ENCODE measurements at places on chromosomes 4 and X.

DNA sequence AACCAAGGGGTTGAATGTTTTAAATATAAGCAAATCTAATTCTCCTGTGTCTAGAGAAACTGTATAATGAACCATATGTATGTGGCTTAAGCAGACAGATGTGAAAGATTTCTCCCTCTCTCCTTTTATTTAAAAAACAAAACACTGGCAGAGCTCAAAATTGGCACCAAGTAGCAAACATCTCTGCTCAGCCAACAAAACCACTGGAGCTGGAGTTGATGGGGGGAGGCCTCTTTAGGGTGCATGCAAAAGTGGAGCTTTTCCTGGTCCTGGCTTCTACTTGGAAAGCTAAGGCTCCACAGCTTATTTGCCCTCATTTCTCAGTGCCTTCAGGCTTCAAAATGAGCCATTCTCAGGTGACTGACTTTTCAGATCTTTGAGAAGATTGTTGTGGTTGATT lies 95.6 kb downstream of the REPS2 start:
- no peak for DNase-seq

DNA sequence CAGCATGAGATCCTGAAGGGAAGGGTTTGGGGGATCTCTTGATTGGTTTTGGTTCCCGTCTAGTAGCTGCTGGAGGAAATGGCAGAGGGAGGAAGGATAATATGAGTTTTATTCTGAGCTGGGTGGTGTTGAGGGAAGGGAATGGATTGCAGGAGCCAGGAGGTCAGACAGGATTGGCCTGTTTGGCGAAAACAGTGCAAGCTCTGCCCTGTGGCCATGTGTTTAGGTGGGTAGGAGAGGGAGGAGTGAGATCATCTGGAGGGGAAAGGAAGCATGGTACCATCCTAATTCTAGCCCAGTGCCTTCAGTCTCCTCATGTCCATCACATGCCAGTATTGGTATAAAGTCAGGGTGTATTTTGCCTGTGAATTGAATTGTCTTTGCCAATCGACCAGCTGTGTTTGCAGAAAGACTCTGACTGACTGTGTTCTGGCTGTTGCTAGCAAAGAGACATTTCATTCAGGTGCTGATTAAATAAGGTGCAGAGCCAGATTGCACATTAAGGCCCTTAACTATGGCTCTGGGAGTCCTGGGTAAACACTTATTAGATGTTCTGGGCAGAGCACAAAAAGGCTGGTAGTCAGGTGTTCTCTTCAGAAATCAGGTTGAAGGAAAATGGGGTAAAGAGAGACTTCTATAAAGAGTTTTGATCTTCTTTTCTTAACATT lies 10.0 kb downstream of the TMEM164 start:
- no peak for DNase-seq

DNA sequence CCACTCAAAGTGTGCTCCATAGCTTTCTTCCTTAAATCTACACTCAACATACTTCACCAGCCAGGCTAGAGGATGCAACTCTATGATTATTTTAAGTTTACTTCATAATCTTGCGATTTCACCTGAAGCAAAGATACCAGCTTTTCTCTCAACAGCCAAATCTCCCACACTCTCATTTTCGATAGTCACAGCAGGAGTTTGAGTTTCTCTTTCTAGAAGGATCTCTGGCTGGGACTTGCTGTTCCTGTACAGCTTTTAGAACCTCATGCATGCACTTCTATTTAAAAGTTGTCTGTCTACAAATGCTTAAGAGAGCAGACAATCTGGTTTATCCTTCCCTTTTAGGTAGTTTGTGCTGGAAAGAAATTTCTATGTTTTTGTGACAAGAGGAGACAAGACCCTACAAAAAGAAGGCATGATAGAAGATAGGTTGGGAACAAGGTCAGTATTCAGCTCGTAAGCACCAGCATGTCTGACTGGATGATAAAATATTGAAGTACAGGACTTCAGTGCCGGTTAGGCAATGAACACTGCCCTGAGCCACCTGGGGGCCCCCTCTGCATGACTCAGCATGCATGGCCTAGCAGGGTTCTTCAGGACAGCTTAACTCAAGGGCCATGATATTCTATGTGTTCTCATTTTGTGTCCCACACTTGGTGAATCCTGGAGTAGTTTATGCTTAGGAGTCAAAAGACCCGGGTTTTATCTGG lies 65.6 kb downstream of the ATXN3L start:
- DNase-seq, result no peak

DNA sequence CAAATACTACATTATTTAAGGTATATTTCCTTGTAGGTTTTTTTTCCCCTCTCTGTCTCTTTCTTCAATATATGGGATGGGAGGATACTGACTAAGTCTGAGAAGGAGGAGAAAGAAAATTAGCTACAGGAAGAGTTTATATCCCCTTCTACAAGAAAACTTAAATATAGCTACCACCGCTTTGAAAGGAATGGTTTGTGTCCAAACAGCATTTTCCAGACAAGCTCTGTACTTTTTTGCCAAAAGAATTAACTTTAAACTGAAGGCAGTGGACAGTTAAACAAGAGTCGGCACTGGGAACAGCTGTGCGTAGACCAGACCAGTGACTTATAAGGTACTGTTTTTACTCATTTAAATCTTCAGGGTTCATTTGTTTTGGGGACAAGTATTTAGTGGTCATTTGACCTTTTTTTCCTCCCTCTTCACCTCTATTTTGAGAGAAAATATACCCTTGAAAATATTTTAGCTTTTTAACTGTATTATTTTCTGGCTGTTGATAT lies 303.7 kb downstream of the ARHGAP24 start:
- DNase-seq, result no peak

DNA sequence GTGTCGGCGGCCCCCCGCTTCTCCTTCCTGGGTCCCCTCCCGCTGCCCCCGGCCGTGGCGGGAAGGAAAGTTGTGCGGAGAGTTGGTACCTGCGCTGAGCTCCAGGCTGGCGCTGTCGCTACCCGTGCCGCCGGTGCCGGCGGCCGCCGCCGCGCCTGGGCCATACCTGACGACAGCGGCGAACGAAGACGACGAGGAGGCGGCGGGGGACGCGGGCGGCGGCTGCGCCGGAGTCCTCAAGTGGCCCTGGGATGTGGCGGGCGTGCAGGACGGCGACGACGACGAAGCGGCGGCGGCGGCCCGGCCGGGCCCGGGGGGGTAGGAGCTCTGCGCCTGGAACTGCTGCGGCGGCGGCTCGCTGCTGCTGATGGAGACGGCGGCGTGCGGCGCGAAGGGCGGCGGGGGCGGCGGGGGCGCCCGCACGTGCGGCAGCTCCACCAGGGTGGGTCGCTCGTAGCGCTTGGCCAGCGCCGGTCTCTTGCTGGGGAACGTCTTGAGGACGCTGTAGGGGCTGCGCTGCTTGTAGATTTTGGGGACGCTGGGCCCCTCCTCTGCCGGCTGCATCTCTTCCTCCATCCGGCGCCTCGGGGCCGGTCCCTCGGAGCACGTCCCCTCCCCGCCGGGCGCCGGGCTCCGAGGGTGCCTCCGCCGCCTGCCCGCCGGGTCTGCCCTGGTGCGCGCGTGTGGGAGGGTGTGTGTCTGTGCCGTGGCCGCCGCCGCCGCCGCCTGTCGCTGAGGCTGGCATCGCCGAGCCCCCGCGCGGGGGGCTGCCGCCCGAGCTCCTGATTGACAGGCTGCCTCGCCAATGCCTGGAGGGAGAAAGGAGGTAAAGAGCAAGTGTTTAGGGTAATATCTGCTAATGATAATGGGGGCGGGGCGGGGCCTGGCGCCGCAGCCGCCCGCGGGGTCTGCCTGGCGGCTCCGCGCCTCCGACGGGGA lies 618 bp downstream of the BEND4 start:
- DNase-seq, result no peak

DNA sequence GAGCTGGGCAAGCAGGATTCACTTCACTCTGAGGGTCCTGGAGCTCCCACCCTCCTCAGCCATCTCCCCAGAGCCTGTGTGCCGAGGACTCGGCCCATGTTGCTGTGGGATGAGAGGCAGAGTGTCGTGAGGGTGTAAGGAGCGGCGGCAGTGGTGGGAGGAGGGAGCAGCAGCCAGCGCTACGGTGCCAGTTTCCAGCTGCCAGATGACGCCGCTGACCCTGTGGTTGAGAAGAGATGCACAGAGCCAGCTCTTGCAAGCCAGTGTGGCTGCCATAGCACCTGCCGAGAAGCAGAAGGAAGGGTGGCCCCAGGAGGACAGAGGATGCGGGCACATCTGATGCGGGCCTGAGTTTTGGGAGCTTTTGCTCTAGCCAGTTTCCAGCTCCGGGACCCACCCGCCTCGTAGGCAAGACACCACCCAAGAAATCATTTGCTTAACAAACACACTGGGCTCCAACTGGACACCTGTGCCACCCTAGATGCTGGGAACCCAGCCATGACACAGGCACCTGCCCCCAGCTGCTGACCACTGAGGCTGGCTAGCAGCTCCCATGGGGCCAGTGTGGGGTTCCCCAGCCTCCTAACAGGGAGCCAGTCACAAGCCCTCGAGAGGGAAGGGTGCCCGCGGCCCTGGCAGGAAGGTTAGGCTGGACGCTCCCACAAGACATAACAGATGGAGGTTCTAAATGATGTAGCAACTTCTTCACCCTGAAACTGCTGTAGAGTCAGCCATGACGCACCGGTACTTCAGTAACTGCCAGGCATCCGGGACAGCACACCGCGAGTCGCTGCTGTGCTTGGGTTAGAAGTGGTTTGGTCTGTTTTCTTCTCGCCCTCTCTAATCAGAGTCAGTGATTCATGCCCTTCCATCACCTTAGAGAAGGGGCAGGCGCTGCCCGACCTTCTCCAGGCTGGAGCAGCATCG lies 8.9 kb downstream of the MSANTD1 start:
- DNase-seq, result no peak

GRCh38 chr4:83080561-83080960 lies 34.0 kb downstream of the PLAC8 start:
- DNase-seq, result no peak

GRCh38 chr4:6230502-6230785 lies 30.1 kb upstream of the JAKMIP1 start:
- DNase-seq, result no peak

Data from stimulated activated CD4-positive, alpha-beta T cell treated with anti-CD3 and anti-CD28 coated beads, TNF-alpha, amount 100 ng/mL, for 1 hour (primary cell).